ENCODE measurements at places on chromosomes 11 and 22.

DNA sequence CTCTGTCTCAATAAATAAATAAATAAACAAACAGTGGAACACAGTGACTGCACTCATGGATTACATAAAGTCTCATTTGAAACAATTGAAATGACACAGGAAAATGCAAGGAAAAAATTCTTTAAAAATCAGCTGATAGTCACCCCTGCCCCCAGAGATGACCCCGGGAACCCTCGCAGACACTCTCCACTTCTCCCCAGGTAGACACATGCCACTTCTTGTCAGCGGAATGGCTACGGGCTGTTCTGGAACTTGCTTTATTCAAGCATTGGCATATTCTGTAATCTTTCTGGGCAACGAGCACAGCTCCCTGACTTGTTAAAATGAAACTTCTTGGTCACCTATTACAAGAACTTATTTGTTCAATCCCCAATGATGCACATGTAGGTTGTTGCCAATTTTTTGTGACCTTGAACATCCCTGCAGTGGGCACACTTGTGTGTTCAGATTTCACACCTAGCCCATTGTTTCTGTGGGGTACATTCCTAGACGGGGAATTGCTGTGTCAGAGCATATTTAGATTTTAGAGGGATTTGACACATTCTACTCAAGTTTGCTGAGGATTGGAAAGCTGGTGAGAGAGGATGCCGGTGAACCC is 32.8 kb downstream of the MYEOV start:
- no peak for DNase-seq

- no peak for DNase-seq
These were observed 2.4 kb downstream of the ASPHD2 start for GRCh38 chr22:26431261-26431995.

DNA sequence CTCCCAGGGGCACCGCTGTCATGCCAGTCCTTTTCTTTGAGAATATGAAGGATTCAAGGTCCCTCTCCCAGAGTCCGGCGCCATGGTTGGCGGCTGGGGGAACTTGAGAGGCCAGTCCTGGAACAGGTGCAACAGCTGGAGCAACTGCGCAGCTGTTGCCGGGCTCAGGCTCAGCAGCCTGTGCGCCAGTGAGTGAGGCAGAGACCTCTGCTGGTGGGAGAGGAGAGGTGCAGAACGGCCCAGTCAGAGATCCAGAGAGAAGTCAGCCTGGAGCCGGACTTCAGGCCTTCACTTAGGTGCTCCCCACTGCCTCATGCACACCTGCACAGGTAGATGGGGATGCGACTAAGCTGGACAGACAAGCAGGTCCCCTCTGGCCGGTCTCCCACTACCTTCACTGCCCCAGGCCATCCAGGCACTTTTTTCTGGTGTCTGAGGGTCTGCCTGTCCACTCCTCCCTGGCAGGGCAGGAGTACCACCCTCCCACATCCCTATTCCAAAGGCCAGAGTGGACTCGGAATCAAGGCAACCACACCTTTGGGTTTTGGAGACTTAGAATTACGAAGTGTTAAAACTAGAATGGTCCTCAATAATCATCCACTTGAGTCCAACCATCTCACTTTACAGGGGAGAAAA is 4.6 kb downstream of the CHRDL2 start:
- peak; percentile 90 for DNase-seq

DNA sequence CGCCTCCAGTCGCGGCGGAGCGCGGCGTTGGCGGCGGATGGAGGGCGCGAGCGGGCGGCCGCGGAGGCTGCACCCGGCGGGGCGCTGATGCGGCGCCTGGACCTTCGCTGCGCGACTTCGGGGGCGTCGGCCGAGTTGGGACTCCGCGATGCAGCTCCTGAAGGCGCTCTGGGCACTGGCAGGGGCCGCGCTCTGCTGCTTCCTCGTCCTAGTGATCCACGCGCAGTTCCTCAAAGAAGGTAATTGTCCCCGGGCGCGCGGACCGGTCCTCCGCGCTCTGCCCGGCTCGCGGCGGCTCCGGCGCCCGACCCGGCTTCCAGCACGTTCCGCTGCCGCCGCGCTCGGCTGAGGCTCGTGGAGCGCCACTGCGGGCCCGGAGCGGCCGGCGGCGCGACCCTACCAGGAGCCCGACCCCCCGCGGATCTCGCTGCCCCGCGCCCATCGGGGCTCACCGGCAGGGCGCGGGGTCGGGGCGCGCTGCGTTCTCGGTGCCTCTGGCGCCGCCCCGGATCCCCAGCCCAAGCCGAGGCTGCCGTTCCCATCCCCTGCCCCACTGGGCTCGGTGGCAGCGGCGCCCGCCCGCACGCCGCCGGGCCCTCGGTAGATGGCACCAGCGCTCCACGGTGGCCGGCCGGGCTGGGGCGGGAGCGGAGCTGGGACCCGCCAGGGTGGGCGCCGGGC is 1251.2 kb downstream of the BRD1 start:
- DNase-seq = no peak

DNA sequence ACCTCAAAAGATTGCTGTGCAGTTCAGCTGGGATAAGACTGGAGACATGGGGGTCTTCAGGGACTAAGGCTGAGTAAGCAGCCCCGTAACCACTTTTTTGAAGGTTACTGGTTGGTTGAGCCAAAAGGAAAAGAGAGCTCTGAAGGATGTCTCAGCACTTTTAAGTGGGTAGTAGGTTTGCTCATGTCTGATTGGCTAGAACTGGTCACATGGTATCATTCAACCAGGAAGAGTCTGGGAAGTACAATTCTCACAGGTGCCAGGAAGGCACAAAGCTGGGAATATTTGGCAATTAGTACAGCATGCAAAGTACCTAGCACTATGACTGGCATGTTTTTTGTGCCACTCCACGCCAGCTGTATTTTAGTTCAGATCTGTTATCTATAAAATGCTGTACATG is 58.1 kb downstream of the SNX19 start:
- DNase-seq = no peak

DNA sequence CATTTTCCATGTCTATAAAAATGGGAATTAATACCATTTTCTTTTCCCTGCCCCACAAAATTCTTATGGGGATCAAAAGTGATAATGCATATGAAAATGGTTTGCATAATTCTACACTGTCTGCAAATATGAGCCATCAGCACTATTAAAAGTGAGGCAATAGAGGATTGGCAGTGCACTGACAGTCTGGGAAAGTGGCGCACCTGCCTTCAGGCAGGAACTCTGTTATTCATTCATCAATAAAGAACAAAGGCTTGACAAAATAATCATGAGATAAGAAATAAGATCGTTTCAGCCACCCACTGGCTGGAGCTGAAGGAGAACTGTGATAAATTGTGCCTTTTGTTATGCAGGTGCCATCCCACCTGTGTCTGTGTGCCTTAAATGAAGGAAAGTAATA is 49.5 kb downstream of the ARFGAP2 start:
- no peak for DNase-seq

DNA sequence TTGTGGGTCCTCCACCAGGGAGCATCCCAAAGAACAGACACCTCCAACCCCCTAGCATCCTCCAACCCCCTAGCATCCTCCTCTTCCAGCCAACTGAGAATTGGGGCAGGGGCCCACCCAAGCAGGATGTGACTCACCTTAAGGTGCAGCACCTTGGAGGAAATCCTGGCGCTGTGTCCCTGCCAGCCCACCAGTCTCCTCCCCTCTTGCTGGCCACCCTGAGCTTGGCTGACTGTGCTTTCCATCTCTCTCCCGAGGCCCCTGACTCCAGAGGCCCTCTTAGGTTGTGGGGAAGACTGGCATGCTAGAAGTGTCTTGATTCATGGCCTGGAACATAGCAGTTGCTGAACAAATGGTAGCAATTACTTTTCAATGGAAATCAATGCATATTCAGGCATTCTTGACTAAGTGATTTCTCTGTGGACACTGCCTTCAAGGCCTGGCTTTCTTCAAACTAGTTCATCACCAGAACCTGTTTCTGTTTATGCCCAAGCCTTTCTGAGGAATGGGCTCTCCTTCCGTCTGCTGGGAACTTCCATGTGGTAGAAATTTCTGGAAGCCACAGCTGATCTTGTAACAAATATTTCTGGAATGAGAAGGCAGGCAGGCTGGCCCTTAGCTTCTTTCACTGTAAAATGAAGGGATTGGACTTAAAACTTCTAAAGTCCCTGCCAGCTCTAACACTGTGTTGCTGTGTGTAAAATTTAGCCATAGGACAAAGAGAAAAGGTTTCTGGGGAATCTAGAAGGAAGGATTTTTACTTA is 60.5 kb downstream of the CEP164 start:
- DNase-seq = peak; percentile 59

DNA sequence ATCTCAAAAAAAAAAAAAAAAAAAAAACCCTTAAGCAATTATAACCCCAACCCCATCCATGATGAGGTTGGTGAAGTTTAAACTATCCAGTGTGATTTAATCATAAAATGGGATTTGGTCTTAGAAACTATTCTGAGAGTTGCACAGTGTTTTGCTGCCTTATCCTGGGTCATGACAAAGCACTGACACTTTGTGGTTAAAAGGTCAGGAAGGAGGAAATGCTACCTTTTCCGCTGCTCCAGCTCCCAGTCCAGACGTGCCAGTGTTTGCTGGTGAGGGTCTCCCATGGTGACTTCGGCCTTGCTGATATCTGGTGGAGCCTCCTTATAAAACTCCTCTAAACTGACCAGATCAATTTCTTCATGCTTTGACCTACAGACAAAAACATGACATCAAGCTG is 14.5 kb downstream of the THOC5 start:
- no peak for DNase-seq

- DNase-seq = peak; percentile 27
These were observed 22.8 kb upstream of the TP53AIP1 start for GRCh38 chr11:128965485-128965884.

DNA sequence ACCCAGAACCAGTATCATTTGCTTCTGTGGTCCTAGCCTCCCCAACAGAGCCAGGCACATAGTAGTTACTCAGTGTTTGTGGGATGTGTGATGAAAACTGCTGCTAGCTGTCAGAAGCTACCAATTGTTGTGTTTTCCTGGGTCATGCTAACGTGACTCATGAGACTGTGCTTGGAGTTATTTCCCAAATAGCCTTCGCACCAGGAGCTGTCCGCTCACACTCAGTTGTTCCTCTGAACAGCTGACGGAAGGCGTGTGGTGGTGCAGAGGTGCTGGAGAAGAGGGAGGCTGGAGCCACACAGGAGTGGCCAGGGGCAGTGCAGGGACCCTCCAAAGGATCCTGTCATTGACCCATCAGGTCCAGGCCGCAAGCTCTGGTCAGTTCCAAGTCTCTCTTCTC is 53.9 kb upstream of the TBCEL start:
- no peak for DNase-seq

DNA sequence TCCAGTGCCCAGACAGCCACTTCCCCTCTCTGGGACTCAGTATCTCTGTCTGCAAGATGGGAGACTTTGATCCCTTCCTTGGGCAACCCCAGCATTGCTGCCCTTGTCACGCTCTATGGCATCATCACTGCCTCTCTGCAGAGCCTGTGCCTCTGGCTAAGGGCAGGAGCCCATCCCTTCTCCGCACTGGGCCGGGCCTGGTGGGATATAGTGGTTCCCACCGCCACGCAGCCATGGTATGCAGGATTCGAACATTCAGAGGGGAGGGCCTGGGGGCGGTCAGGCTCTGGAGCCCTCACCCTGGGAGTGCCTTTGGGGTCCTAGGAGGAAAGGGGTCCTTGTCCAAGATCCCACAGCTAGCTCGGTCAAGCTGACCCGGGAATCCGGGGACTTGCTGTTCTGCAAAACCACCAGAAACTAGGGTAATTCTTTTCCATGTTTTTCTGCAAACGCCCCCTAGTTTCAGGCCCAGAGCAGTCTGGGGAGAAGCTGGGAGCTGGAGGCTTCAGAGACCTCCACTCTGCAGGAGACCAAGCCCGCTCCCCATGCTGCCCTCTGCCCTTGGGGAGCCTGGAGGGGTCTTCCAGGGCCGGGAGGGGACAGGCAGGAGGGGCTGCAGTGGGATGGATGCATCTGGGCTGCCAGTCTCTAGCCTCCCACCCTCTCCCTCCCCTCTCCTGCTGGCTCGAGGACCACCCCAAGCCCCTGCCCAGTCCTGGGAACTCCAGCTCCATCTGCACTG is 24.4 kb upstream of the CBX7 start:
- no peak for DNase-seq
